ENCODE measurements at places on chromosomes 6 and 20.

DNA sequence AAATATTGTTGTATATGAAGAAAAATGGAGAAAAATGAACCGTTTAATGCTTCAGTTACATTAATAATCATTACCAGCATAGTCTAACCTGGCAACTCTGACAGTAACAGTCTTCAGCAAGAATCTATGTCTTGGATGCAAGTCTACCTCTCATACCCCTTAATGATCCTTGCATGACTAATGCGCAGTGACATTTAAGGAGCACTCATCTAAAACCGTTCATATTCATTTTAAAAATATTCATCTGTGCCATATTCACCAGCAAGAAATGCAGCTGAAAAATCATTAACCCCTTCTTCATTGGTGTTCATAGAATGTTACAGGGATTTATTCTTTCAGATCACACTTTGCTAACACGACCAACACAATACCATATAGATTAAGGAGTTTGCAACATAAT lies 227.2 kb upstream of the ASCC3 start:
- no peak for DNase-seq

DNA sequence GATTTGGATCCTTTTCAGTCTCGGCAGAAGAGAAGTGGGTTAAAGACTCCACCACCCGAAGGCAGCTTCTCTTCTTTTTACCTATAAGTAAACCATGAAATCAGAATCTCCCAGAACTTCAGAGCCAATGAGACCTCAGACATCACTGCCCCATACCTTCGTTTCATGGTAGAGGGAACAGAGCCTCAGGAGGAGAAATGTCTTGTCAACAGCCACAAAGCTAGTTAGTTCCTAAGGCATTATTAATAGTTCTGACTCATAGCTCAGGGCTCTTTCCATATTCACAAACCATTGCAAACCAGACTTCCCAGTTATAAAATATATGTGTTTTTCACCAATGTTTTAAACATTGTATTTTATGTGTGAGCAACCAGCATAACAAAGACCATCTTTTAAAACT lies 118.7 kb upstream of the RIPOR2 start:
- DNase-seq, result no peak

DNA sequence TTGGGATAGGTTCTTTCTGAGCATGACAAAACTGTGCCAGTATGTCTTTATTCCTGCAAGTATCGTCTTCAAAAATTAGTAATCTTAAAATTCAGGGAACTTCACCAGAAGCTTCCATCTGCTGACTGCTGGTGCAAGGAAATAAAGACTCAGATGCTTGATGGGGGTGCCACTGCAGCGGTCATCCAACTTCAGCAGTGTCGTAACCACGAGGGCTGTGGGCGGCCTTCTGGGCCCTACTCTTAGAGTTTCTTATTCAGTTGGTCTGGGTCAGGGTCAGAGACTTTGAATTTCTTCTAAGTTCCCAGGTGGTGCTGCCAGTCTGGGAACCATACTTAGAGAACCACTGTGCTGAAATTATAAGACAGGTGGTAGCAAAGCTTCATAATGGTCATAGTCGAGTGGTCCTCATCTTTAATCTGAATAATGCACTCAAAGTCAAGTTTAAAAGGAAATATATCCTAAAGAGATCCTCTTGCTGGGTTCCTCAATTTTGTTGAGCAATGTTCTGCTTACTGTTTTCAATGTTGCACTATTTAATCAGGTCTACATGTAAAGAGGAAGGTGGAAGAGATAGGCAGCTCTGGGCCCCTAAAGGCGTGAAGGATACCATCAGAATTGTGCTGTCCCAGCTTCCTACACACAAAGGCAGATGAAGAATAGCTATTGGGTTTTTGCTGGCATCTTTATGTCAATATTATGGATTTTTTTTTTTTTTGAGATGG lies 165.4 kb upstream of the GMDS start:
- no peak for DNase-seq

- no peak for DNase-seq
Observed at GRCh38 chr20:60255866-60256265, 297.6 kb downstream of the CDH26 start.

DNA sequence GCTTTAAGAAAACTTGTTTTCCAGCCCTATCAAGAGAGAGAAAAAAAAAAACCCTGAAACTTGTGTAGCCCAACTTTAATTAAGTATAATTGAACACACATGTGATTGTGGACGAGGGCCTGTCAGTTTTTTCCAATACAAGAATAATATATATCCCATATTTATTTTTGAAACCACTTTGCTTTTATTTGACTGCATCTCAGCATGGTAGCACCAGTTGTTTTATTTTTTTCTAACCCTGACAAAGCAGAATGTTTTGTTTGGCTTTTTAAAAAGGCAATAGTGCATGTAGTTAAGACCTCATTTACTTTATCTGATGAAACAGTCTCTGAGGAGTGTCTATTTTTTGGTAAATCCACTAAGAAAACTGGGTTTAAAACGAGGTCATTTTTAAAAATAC lies 257.7 kb downstream of the CDKAL1 start:
- DNase-seq, result no peak

GRCh38 chr6:157269261-157269794 lies 54.0 kb downstream of the TMEM242 start:
- peak; percentile 58 for DNase-seq

Data from left renal cortex interstitium (tissue), 4 donors.